Effector memory CD8-positive, alpha-beta T cell (primary cell): ENCODE measurements at places on chromosomes 3 and 15.

- DNase-seq: no peak
Measured at GRCh38 chr3:12734960-12735359, 24.1 kb downstream of the TMEM40 start.

DNA sequence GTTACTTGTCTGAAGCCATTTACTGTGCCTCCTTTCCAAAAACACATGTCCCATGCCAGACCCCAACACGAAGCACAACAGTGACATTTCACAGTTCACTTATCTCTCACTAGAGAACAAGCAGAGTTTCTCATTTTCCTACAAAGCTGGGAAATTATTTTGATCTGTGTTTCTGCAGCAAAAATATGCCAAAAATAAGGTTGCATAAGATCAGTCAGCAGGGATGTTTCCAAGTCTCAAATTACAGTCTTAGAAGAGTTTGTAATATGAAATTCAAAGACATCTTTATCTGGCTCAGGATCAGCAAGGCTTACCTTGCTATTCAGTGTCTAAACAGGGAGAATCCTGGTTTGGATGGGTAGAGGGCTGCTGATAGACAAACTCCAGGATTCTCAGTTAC is 75.5 kb downstream of the GJD2 start:
- no peak for DNase-seq

GRCh38 chr3:59660852-59661625 is 611.2 kb upstream of the CFAP20DC start:
- DNase-seq: no peak

- DNase-seq: no peak
Measured at GRCh38 chr3:47568901-47569300, 9.8 kb downstream of the CSPG5 start.

DNA sequence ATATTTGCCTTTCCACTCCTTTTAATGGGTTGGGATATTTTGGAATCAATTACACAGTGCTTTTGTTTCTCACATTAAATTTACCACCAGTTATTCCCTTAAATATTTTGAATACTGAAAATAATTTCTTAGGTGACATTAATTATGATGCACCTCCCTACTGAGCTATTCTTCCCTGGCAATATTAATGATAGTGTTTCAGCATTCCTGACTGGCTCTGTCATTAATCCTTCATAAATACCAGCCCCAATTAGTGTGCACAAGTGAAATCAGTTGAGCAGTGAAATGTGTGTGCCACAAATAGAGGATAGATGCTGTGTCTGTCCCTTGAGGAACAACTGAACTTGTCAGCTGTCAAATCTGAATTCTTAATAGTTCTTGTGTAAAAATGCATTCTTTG is 304.0 kb downstream of the CACNA2D3 start:
- no peak for DNase-seq

- no peak for DNase-seq
Measured at GRCh38 chr3:63921741-63922482, 9.7 kb upstream of the SCAANT1 start.

DNA sequence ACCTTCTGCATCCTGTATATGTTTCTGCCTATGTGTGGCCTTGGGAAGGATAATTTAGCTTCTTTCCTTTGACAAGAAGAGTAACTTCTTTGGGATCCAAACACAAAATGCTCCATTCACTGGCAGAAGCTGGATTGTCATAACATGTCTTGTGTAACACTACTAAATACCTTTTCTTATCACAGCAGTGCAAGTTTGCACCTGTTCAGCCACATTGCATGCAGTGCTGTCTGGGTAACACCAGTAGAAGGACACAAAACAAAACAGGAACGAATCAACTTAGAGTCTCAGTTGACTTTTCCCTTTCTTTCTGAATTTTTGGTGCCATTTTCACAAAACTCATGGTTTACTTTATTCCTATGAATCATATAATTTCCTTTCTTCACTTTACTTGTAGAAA is 43.6 kb upstream of the TNIK start:
- no peak for DNase-seq

DNA sequence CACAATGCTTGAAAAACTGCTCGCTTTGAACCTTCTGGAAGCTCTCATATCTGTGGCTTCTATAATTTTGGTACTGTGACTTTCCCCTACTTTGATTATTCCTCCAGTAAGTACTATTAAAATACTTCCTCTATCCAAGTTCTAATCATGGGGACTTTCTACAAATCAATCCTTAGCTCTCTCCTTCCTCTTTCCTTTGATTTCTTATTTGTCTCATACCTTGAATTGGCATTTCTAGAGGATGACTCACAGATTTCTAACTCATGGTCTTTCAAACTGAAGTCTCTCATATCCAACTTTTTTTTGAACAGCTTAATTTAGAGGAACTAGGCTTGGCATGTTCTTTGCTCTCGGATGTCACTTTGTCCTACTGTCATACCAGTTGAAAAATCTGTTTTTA is 241.8 kb downstream of the TBC1D5 start:
- no peak for DNase-seq

- no peak for DNase-seq
Measured at GRCh38 chr3:42509111-42509510, 6.7 kb downstream of the VIPR1 start.

DNA sequence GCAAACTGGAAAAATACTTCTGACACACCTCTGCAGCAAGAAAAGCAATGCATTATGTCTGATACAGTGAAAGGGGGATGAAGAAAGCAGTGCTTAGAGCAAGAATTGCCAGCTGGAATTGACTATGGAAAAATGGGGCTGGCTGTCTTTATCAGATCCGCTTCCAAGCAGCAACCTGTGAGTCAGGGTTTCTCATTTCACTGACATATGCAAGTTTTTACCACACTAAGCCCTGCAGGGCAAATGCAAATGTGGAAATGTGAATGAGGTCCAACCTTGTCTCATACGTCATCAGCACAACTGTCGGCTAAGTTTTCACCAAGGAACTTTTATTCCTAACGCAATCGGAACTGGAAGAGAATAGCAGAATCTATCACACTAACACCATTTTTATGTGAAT is 172.5 kb upstream of the GADL1 start:
- no peak for DNase-seq

- no peak for DNase-seq
Measured at GRCh38 chr15:83955806-83956265, 279.7 kb upstream of the GOLGA6L4 start.

DNA sequence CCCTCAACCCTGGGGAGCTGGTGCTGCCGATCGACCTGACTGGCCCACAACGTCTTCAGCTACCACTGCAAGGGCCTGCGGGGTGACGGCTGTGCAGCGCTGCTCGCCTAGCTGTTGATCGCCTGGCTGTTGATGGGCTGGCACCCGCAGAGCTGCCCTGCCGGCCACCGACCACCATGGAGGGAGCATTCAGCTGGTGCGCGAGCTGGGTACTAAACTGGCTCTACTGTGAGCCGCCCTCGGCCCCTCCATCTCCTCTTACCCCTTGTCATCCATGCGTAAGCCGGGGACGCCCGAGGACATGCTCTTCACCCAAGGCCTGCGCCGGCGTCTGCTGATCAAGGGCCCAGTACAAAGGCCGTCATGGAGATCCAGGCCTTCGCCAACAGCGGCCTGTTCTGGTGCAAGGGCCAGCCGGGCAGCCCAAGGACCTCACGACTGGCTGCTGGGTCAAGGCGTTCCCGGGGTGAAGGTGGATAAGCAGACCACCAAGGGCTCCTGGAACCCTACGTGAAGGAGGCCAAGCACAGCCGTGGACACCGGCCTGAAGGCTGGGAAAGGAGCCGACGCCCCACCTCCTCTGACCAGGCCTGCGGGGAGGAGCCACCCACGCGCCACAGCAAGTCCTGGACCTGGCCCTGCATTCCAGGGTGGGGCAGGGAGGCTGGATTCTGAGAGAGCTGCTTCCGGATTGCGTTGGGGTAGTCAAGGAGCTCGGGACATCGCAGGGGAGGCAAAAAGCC is 46.9 kb downstream of the SFMBT1 start:
- no peak for DNase-seq

GRCh38 chr15:25333049-25333448 is 105.8 kb downstream of the UBE3A start:
- no peak for DNase-seq

GRCh38 chr3:159191447-159191846 is 389.6 kb downstream of the MFSD1 start:
- DNase-seq: no peak

- DNase-seq: no peak
Measured at GRCh38 chr15:47917881-47918280, 200.6 kb downstream of the SEMA6D start.

DNA sequence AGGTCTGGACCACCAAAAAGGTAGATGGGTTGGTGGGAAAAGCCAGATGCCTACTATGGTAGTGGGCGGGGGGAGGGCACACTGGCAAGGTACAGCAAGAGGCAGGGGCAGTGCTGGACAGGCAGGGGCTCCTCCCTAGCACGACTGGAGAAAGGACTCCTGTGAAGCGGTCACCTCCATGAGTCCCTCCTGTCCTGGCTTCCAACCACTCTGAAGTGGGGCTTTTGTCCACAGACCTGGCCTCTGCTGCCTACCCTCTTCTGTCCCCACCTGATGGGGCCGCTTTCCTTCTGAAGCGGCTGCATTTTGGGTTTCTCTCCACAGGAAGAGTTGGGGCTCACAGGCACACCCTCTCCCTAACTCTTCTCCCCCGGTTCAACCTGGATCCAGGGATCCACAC is 2.7 kb upstream of the SPTBN5 start:
- DNase-seq: no peak

DNA sequence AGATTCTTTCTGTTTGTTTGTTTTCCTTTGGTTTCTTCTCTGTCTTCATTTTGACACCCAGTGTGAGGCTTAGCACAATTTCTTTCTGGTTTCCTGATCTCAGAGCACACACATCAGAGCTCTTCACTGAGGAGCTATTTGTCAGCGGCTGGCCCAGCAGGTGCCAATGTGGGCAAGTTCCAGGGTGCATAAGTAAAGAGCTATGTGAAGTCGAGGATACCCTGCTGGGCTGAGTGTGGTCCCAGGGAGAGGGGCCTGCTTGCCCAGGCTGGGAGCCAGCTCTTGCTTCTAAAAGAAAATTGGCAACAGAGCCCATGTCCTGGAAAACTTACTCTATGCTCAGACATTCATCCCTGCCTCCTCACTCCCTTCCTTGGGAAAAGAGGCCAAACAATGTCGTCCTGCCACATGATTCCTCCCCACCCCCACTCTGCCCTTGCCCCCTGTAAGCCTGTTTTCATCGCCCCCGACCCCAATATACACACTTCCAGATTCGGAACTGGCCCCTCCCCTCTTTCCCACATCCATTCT is 101.2 kb downstream of the ST8SIA2 start:
- DNase-seq: no peak

DNA sequence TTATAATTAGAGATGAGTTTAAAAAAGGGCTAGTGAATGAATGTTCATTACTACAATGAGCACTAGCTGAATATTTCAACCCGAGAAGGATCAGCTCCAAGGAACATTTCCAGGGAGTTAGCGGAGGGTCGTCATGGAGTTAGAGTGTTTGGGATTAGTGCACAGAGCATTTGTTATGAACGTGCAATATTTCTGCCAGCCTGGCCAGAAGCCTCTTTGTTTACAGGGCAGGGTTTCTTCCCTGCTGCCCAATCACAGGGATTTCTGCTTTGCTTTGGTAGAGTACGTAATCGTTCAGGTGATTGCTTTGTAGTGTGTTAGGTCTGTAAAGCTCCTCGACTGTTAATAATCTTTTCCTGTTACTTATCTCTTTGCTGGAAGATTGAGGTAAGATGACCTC is 5.9 kb downstream of the CGNL1 start:
- no peak for DNase-seq

GRCh38 chr3:3734881-3735280 is 64.3 kb upstream of the LRRN1 start:
- DNase-seq: no peak

GRCh38 chr3:142732066-142732465 is 8.2 kb downstream of the TRPC1 start:
- DNase-seq: no peak

- peak; percentile 9 for DNase-seq
Measured at GRCh38 chr3:111072031-111072921, 660 bp downstream of the NECTIN3 start.

DNA sequence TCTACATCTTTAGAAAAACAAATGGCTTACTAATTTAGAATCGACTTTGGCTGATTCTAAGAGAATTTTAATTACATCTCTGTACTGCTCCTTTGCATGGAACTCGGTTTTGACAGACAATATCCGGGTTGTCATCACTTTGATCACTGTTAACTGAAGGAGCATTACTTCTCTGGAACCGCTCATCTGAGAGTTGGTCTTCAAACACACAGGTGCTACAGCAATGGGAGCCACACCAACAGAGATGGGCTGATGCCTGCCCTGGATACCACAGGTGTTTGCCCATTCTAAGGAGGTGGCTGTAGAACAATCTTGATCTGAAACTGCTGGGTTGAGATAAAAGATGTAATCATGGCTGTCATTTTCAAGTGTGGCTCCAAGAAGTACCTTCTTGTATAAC is 21.6 kb downstream of the LINS1 start:
- DNase-seq: no peak

DNA sequence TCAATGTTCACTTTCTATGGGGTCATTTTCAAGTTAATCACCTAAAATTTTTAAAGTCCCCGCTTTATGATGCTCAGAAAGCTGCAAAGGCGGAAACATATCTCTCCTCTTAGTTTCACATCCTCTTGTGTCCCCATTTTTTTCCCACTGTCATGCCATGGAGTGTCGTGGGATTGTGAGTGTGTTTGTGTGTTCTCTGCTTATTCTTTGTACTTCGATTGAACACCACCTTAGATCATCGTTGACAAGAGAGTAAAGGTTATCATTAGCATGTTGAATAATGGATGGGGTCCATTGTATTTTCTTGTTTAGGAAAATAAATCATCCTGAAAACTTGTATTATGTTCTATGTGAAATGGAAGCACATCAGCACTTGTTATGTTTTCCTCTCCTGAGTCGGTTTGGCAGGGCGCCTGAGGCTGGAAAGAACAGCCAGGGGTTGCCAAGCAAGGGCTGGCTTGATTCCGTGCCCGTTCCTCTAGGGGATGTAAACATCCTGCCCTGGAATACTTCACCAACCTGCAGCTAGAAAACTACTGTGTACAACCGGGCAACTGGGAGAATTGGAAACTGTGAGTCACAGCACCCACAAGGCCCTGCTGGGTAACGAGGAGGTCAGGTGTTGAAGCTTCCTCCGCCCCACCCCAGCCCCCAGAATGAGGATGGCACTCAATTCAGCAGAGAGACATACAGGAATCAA is 67.2 kb downstream of the EIF4E3 start:
- DNase-seq: no peak

GRCh38 chr3:120393761-120394160 is 44.6 kb upstream of the LRRC58 start:
- no peak for DNase-seq

GRCh38 chr3:110710603-110711002 is 361.0 kb upstream of the NECTIN3 start:
- DNase-seq: no peak

- DNase-seq: no peak
Measured at GRCh38 chr3:126934031-126934531, 48.8 kb upstream of the PLXNA1 start.

GRCh38 chr3:149090461-149090860 is 4.1 kb upstream of the HLTF start:
- no peak for DNase-seq

DNA sequence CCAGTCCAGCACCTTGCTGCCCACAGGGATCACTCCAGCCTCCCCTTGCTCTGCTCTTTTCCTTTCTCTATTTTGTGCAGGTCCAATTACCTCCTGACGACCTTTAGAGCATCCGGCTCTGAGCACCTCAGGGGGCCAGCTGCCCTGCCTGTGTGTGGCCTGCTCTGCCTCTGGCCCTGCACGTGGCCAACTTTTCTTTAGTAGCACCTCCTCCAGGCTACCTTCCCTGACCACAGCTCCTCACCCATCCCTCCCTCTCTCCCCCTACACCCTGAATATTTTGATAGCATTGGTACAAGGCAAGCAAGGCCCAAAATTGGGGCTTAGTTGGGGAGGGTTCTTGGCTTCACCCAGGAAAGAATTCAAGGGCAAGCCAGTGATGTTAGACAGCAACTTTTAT is 66.9 kb upstream of the PRR20G start:
- DNase-seq: no peak
